ENCODE measurements at places on chromosomes 16 and 17.

- no peak for DNase-seq
These were observed 105.8 kb downstream of the TANC2 start for GRCh38 chr17:63071797-63072196.

- no peak for DNase-seq
These were observed 38.2 kb downstream of the KSR1 start for GRCh38 chr17:27494192-27495091.

DNA sequence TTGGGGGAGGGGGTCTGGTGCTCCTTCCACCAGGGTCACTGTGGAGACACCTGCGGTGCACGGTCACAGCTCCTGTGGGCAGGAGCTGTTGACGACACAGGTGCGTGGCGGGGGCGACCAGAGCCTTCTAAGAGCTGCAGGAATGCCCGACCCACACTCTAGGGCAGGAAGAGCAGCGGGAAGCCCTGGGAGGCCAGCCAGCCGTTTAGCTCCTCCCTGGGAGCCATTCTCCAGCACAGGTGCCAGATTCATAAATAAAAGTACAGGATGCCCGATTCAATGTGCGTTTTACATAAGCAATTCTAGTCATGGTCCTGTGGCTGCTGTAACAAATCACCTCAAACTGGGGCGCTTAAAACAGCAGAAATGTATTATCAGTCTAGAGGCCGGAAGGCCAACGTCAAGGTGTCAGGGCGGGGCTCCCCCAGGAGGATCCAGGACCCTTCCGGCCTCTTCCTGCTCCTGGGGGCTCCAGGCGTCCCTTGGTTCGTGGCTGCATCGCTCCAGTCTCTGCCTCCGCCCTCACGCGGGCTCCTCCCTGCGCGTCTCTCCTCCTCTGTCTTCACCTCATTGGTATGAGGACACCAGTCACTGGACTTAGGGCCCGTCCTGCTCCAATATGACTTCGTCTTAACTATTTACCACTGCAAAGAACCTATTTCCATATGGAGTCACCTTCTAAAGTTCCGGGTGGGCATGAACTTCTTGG is 155.4 kb downstream of the FOXL1 start:
- no peak for DNase-seq

DNA sequence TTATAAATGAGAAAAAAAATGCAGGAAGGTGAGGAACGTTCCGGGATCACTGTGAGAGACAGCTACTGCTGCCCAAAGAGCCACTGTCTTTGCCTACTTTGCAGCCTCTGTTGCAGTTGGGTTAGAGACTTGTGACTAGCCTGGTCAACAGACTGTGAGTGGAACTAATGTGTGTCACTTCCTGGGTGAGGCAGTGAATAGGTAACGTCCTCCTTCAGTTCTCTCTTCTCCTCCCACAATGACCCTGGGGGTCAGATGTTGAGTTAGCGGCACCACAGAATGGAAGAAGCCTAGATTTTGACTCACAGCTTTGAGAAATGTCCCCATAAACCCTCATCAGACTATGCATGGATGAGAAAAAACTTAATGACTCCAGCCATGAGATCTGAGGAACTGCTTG is 5.2 kb downstream of the C16orf46 start:
- no peak for DNase-seq

DNA sequence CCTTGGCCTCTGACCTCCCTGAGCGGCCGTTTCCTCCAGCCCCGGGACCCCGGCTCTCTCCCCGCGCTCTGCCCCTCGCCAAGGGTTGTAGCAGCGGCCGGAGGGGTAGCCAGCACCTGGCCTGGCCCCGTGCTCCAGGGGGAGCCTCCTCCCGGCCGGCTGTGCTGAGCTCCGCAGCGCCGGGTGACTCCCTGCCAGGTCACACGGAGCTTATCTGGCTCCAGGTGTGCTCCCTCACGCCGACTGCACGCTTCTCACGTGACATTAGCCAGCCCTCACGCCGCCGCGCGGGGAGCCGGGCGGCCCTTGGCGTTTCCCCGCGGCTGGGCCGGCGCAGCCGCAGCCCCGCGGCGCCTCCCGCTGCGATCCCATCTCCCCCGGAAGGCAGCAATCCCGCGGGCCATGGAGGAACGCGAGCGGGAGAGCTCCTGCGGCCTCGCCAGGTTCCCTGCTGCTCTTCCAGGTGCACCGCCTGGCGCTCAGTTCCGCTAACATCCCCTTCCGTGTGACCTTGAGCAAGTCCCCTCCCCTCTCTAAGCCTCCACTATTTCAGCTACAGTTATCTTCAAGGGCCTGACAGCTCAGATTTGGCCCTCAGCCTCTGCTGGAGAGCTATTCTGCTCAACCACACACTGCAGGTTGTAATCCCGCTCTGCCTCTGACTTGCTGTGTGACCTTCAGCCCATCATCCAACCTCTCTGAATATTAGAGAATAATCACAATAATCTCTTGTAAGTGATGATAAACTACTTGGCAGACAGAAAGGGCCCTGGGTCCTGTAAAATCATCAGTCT is 3.4 kb downstream of the MYO18A start:
- no peak for DNase-seq

GRCh38 chr16:75219838-75220237 is 1.1 kb downstream of the CTRB1 start:
- DNase-seq: no peak

DNA sequence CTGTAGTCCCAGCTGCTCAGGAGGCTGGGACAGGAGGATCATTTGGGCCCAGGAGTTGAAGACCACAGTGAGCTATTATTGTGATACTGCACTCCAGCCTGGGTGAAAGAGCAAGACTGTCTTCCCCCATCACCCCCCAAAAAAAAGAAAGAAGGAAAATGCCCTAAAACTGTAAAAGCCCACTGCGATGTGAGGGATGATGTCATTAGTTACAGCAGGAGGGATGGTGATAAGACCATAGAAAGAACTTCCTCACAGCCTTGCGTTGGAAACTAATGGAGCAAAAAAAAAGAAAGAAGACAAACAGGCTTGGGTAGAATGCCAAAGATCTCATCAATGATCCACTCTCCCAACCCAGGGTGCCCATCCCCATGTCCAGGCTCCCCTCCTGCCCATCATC is 18.7 kb downstream of the ZNF385C start:
- DNase-seq: no peak

GRCh38 chr17:33515974-33516373 is 222.9 kb upstream of the ASIC2 start:
- no peak for DNase-seq

Data from activated gamma-delta T cell treated with anti-CD3 and anti-CD28 coated beads, Interleukin-2, amount 50 U/mL, for 16 hours (primary cell).